Central memory CD8-positive, alpha-beta T cell (primary cell): ENCODE measurements at places on chromosomes 5 and 9.

- DNase-seq: no peak
Observed at GRCh38 chr5:33675958-33676464, 215.8 kb downstream of the ADAMTS12 start.

DNA sequence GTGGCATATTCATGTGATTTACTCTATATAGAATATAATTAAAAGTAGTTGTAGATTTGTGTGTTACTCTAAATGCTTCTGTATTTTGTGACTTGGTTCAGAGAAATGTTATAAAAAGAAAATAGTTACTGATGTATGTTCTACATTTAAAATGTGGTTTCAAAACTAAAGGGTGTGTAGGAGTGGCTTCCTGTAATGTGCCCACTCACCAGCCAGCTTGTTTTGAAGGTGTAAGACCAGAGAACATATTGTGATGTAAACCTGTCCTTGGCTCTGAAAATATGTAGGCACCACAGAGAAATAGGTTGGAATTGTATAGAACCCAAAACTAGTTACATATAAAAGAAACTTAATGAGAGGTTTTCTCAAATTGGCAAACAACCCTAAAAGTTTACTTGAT lies 51.2 kb upstream of the ARRDC3 start:
- no peak for DNase-seq

- no peak for DNase-seq
Observed at GRCh38 chr5:83387041-83387440, 84.5 kb upstream of the VCAN start.

GRCh38 chr5:53025487-53025886 lies 36.3 kb downstream of the ITGA2 start:
- DNase-seq: no peak

GRCh38 chr5:101877451-101877850 lies 418.6 kb downstream of the SLCO4C1 start:
- DNase-seq: no peak

GRCh38 chr9:35690614-35691333 lies 1.0 kb upstream of the TPM2 start:
- no peak for DNase-seq
